ENCODE measurements at places on chromosomes 7 and 10.

- DNase-seq: no peak
Observed at GRCh38 chr7:42854571-42855118, 57.2 kb downstream of the C7orf25 start.

- no peak for DNase-seq
Observed at GRCh38 chr7:20219446-20220292, 2.5 kb upstream of the MACC1 start.

- no peak for DNase-seq
Observed at GRCh38 chr10:82961864-82962263, 1086.9 kb downstream of the NRG3 start.

DNA sequence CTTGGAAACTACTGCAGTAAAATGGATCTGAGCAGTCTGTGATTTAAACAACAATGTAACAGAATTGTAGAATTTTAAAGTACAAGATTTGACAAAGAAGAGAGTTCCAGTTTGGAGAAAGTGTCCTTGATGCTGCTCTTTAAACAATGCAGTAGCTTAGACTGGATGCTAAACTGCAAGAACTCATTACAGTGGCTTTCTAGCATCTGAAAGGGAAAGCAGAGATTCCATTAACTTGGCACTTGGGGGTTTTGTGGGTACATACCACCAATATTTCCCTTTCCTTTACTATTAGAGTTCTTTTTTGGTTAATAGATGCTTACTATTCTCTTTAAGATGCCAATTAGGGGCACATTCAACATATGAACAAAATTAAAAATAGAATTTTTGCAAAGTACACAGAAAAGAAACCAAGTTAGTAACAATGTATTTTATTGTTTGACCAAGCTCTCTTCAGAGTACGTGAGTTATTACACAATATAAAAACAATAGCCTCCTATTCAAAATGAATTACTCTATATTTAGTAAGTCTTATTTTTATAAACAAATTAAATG lies 11.9 kb downstream of the PSTK start:
- DNase-seq: no peak

DNA sequence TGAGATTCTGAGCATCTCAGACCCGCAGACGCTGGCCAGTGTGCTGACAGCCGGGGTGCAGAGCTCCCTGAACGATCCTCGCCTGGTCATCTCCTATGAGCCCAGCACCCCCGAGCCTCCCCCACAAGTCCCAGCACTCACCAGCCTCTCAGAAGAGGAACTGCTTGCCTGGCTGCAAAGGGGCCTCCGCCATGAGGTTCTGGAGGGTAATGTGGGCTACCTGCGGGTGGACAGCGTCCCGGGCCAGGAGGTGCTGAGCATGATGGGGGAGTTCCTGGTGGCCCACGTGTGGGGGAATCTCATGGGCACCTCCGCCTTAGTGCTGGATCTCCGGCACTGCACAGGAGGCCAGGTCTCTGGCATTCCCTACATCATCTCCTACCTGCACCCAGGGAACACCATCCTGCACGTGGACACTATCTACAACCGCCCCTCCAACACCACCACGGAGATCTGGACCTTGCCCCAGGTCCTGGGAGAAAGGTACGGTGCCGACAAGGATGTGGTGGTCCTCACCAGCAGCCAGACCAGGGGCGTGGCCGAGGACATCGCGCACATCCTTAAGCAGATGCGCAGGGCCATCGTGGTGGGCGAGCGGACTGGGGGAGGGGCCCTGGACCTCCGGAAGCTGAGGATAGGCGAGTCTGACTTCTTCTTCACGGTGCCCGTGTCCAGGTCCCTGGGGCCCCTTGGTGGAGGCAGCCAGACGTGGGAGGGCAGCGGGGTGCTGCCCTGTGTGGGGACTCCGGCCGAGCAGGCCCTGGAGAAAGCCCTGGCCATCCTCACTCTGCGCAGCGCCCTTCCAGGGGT lies 703 bp downstream of the RBP3 start:
- DNase-seq: no peak

GRCh38 chr10:120729547-120729946 lies 121.6 kb upstream of the WDR11 start:
- no peak for DNase-seq

- DNase-seq: no peak
Observed at GRCh38 chr7:16586081-16586874, 59.3 kb downstream of the ANKMY2 start.

GRCh38 chr10:77564731-77565589 lies 72.6 kb downstream of the KCNMA1 start:
- DNase-seq: no peak

DNA sequence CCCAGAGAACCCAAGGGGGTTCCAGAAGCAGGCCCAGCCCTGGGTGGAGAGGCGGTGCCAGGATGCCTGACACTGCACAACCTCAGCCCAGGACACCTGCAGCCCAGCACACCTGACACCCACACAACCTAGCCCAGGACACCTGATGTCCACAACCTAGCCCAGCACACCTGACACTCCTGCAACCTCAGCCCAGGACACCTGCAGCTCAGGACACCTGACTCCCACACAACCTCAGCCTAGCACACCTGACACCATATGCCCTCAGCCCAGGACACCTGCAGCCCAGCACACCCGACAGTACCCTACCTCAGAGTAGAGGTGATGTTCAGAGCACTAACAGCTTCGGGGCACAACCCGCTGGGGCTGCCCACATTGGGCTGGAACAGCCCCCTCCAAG lies 87.3 kb downstream of the PAXIP1 start:
- DNase-seq: no peak

DNA sequence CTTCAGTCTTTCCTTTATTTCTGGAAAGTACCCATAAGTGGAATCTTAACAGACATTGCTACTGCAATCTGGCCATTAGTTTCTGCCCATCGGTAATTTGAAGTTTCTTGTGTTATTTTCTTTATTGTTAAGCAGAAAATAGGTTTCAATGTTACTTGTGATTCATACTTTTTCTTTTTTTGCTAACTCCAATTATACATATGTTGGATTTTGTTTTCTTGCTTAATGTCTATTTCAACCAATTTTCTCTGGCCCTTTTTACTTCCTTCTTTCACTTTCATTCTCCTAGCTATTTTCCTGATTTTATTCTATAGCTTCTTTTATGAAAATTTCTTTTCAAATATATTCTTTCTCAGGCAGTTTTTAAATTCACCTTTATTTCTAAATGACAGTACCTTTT lies 457.4 kb downstream of the TCERG1L start:
- DNase-seq: no peak

- DNase-seq: no peak
Observed at GRCh38 chr10:113550365-113550764, 2.5 kb upstream of the HABP2 start.

DNA sequence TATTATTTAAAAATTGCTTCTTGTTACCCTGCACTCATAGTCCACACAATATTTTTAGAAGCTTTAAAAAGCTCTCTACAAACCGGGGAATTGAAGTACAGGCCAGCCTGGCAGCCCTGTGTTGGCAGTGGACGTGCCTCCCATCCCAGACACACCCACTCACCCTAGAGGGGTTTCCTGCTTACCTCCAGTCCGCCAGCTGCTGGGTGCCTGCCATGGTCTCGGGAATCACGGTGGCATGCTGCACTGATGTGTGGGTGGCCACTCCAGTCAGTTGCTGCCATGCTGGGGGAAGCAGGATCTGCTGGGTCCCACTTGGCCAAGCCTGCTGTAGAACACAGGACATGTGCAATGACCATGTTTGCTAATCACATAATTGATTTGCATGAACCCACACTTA lies 80.4 kb downstream of the CLEC2L start:
- DNase-seq: no peak

- DNase-seq: no peak
Observed at GRCh38 chr7:95549818-95550529, 46.3 kb downstream of the PDK4 start.

DNA sequence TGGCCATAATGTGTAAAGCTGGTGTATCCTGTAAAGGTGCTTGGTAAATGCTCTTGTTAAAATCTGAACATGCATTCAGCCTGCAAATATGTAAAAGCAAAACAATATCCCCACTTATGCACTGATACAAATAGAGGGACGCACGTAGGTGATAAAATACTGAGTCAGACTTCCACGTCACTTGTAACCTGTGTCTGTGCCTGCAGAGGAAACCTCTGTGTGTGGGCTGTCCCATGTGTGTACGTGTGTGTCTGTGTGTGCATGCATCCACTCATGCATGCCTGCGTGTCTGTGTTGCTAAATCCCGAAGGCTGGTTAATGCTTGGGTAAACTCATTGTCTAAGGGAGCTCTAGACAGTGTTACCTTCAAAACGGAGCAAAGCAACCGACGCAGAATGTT lies 68.9 kb downstream of the KLF6 start:
- DNase-seq: no peak

DNA sequence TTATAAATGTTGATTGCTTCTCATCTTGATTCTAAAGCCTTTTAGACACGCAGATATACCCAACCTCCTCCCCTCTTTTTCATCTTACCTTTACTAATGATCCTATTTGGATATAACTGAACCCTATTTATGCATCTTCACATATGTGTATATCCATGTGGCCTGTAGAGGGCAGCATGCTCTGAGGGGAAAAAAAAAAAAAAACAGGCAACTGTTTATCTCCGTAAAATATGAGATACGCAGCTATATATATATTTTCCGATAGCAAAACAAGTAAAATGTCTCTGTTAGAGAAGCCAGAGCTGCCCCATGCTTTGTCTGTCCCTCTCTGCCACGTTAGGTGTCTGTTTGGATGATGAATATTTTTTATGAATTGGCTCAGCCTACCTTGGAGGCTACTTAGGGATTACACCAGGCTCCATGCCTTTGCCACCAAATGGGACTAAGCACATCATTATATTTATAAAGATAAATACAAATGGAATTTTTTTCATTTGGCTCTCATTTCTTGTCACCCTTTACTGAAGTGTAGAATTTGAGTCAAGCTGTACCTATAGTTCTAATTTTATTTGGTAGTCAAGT lies 174.8 kb upstream of the FZD1 start:
- no peak for DNase-seq

- no peak for DNase-seq
Observed at GRCh38 chr7:130560972-130561371, 69.1 kb downstream of the MEST start.

- DNase-seq: no peak
Observed at GRCh38 chr10:49562893-49563292, 24.0 kb upstream of the ERCC6 start.

GRCh38 chr10:132804785-132805426 lies 19.0 kb upstream of the NKX6-2 start:
- no peak for DNase-seq

DNA sequence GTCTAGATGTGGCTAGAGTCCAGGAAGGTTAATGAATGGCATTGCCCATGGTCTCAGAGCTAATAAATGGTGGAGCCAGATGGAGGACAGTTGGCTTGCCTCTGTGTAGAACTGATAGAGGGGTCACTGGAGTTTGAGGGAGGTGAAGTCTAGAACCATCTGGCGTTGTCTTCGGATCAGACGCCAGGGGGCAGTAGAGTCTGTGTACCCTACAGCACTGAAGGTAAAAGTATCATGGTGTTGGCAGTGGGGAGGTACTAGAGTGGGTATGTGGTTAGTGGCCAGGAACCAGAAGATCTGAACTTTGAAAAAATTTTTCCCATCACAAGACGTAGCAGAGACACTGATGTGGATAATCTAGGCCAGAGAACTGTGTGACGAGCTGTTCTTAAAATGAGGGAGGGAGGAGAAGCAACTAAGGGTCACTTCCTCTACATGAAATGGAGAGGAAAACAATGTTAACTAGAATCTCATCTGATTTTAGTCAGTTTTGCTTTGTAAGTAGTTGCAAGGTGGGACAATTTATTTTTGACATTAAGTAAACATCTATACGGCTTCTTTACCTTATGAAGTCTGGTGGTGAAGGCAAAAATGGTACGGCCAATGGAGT lies 227.9 kb upstream of the PRSS58 start:
- no peak for DNase-seq

DNA sequence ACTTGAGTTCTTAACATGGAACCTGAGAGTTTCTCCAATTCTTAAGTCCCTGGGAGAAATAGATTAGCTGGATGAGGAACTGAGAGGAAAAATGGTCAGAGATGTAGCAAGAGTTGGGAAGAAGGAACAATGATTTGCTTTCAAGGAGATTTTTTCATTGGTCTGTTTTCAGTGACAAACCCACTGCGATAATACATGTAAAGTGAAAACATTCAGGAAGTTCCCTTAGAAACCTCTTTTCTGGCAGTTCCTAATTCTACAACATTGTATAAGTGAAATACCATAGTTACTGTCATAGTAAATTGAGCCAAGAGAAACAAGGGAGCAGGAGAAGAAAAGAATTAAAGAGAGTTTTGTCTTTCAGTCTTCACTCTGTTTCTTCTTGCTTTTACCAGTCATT lies 12.1 kb upstream of the MAGI2 start:
- DNase-seq: no peak

GRCh38 chr7:112036071-112036470 lies 170.1 kb downstream of the DOCK4 start:
- no peak for DNase-seq
